ENCODE measurements at places on chromosomes 3 and 15. TPM values are rescaled to one million over a fixed set of nuclear protein-coding genes. Genes with fewer than 3 reads are reported as not detected.
A peak's percentile ranks its signal among the peaks of the same experiment; 100 is the strongest.

- no peak for DNase-seq
These were observed 41.1 kb downstream of the ERICH6 start for GRCh38 chr3:150662410-150663200.

DNA sequence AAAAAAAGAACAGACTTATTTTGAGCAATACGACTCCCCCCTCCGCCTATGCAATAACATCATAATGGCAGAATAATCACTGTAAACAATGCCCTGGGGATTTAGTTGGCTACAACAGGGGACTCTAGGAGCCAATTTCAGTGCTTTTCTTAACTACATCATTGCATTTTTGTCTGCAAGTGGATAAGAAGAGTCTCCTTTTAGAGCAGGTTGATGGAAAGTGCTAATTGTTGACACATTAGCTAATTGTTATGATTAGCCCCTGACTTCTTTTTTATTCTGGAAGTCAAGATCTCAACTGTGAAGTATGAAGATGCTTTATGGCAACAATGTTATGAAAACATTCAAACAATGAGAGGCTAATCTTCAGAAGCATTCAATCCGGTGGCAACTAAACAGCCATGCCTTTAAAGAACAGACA, 121.2 kb downstream of the MECOM start:
- no peak for DNase-seq

DNA sequence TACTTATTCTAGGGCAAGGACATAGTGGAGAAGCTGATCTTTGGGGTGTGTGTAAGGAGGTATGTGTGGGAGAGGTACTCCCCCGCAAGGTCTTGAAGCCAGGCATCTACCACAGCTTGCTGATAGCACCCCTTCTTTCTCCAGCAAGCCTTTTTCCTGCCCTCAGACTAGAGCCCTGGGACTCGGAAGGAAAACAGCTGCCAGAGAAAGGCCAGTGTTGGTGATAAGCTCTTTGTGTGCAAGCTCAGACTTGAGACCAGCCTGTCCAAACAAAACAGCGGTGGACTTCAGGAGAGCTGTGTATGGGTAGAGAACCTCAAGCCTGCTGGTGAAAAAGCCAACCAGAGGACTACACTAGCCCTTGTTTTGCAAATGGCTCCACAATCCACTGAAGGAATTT, 1028.6 kb downstream of the MCTP2 start:
- DNase-seq, result no peak

- DNase-seq, result no peak
These were observed 21.2 kb upstream of the CLK3 start for GRCh38 chr15:74594455-74594854.

DNA sequence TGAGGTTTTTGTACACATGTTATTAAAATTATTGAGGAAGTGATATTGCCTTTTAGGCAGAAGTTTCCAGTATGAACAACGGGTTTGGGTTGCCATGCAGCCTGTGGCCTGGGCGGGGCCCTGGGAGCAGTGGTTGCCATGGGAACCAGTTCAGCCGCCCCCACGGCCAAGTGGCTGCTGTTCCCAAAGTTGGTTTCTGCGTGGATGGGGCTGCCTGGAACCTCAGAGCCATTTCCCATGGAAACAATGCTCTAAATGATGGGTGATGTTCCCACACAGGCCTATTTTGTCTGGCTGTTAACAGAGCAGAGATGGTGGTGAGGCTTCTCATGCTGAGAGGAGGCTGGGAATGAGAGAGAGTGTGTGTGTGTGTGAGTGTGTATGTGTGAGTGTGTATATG, 19.5 kb downstream of the MRAS start:
- DNase-seq, result no peak

DNA sequence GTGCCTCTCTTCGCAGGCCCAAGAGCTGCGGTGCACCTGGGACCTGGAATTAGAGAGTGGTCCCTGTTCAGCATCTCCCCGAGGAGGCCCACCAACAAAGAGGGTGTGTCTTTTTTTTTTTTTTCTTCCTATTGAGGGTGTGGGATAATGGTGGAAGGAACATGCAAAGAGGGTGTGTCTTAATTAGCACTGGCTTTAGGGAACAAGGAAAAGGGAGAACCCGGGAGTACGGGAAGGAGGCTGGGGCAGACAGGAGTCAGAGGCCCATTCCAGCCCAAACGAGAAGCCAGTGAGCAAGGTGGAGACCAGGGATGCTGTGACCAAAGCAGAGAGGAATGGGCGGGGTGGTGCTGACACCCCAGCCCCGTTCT, 429 bp upstream of the LOXL1 start:
- no peak for DNase-seq

DNA sequence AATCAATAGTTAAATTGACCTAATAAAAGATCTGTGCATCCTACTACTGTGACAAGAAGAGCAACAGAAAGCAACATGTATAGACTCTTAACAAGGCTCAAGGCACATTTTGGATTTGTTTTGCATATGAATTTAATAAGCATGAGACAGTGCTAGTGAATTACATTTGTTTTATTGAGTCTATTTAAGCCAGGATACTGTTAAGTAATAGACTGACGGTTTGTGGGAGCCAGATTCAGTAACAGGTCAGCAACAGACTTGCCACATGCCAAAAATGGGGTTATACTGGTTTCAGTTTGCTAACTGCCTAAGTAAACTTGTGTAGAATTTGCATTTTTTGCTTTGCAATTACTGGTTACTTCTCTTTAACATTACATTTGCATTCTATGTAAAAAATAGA, 54.0 kb downstream of the MBNL1 start:
- DNase-seq, result no peak

- DNase-seq, result no peak
These were observed 19.1 kb downstream of the TYRO3 start for GRCh38 chr15:41577863-41578735.

- no peak for DNase-seq
These were observed 527.9 kb upstream of the NAALADL2 start for GRCh38 chr3:174331095-174331800.

GRCh38 chr3:72384602-72385001, 463.6 kb downstream of the SHQ1 start:
- DNase-seq, result no peak

- DNase-seq, result no peak
These were observed 24.7 kb downstream of the ARHGAP31 start for GRCh38 chr3:119318876-119319275.

DNA sequence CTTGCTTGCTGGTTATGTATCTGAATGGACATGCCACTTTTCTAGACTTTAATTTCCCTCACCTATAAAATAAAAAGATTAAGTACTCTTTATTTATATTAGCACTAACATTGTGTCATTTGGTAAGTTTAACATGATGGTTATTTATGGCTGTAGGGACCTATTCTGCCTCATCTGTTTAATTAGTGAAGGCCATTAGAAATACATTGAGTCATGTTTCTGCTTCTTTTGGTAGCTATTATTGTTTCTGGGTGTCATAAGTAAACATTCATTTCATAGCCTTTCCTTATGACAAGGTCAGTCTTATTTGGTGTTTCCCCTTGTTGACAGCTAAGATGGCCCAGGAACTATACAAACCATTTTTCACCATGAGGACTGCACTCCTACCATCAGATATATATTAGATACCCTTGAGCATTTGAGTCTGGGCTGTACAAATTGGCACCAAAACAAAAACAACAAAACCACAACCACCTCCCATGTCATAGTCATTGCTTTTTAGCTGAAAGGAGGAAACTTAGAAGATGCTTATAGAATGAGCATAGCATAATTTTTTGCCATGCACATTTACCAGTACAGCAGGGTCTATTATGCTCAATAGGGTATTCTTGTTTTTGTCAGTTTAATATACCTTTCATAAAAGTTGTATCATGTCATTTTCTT, 39.3 kb downstream of the SRP14 start:
- no peak for DNase-seq

DNA sequence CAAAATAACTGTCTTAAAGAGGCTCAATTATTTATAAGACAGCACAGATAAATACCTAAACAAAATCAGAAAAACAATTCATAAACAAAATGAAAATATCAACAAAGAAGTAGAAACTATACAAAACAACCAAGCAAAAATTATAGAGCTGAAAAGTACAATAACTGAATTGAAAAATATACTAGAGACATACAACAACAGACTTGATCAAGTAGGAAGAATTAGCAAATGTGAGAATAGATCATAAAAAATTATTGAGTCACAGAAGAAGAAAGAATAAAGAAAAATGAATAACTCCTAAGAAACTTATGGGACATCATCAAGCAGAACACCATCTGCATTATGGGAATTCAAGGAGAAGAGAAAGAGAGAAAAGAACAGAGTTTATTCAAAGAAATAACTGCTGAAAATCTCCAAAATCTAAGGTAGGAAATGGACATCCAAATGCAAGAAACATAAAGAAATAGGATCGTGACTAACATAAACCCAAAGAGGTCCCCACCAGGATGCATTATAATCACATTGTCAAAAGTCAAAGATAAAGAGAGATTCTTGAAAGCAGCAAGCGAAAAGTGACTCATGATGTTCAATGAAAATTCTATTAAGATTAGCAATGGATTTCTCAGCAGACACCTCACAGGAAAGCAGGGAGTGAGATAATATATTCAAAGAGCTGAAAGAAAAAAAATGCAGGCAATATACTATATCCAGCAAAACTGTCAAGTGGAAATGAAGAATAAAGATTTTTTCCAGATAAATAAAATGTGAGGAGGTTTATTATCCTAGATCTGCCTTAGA, 85.9 kb downstream of the DCLK3 start:
- DNase-seq, result no peak

DNA sequence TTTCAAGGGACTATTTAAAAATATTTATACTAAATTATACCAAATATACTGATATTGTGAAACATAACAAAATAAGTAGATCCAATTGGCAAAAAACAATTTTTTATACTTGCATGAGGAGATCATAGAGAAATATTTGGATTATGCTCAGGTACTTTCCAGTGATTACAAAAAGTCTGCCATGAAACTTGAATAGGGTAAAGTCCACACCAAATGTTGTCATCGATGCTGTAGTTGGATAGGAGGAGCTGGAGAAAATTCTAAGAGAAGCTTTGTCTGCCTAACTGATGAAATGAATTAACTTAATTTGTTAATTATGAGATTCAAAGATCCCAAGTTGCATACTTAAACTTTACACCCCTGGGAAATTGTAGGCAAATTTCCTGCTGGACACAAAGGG, 93.3 kb downstream of the SI start:
- no peak for DNase-seq

- DNase-seq, result no peak
These were observed 2.8 kb downstream of the EFHB start for GRCh38 chr3:19931180-19931692.

DNA sequence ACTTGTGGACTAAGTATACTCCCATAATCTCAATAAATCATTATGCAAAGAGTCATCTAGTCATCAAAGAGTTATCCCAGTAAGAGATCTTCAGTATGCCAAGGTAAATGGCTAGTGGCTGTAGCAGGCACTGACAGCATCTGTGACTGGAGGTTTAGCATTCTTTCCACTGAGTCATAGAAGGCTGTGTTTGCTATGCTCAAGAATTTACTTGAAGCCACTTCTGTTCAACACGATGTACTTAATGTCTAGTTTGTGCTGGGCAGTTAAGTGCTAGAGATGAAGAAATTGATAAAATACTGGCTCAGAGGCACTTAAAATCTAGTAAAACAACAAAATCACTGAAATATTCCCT, 13.0 kb downstream of the ZBED2 start:
- peak; percentile 87 for DNase-seq

DNA sequence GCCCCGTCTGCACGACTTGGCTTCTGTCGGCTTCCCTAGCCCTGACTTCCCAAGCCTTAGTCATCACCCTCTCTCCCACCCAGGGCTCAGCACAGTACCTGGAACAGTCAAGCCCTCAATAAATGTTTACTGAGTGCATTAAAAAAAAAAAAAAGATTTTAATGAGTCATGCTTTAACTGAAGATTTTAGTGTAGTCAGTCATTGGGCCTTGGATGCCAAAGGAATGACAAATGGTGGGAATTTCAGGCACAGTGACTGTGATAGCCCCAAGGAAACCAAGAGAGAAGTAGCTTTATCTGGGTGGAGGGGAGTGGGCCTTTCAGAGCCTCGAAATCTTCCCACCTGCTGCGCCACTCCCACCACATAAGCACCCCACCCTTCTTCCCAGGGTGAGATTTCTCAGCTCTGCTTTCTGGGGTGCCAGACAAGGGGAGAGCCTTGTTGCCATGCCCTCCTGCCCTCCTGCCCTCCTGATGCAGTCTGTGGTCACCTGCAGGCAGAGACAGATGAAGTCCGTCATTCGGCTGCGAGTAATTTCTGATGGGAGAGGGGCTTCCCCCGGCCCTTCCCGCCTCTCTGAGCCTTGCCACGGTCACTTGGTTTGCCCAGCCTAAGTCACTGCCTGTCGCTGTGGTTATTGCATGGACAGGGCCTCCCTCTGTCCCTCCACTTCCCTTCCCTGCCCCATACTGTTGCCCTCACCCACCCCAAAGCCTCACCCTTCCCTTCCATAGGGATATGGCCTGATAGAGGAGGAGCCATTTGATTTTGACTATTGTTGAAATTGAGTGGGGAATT, 41.8 kb downstream of the SMAD3 start:
- DNase-seq, result peak; percentile 95

DNA sequence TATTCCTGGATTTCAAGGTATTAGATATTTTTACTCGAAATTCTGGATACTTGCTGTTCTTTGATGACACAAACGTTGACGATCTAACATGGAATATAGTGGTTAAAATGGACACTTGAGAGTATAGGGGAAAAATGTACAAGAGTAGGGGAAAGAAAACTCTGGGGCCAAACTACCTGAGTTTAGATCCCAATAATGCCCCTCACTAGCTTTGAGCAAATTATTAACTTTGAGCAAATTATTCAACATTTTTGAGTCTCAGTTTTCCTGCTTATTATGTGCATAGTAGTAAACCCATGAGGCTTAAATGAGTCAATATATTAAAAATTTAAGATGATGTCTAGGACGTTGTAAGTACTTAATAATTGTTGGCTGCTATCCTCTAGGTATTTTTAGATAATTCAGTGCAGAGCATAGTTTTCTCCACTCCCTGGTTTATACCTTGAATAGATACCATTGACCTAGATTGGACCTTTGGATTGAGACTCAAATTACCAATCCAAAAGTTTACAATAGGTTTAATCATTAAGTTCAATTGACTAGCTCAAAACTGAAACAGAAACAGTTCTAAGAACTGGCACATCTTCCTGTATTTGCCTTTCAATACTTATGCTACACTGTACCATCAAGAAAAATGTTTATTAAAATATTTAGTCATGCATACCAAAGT, 4.5 kb downstream of the ADGRG7 start:
- DNase-seq, result no peak

DNA sequence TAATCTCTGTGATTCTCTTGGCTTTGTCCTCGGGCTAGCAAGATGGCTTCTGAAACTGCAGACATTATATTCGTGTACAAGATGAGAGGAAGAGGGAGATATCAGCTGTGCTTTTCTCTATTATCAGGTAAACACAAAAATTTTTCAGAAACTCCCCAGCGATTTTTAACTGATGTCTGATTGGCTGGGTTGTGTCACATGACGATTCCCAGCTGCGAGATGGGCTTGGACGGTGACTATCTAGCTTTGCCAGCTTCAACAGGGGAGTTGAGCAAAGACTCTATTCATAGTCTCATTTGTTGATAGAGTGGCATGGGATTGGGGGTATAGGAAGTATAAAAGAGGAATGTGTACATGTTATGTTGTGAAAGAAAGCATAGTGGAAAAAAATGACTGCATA, 248.8 kb upstream of the AZI2 start:
- DNase-seq, result no peak

Gene ITPKA
- total RNA-seq, result 115 TPM

Gene APOD
- not detected for total RNA-seq

Gene SHF
- total RNA-seq, result 0.89 TPM

Gene FOXB1
- 0.55 TPM for total RNA-seq

Gene OCA2
- under 0.01 TPM for total RNA-seq

Gene CDCP1
- 82.0 TPM for total RNA-seq

Measured in kidney epithelial cell (primary cell).